ENCODE measurements at places on chromosomes 4 and X.

DNA sequence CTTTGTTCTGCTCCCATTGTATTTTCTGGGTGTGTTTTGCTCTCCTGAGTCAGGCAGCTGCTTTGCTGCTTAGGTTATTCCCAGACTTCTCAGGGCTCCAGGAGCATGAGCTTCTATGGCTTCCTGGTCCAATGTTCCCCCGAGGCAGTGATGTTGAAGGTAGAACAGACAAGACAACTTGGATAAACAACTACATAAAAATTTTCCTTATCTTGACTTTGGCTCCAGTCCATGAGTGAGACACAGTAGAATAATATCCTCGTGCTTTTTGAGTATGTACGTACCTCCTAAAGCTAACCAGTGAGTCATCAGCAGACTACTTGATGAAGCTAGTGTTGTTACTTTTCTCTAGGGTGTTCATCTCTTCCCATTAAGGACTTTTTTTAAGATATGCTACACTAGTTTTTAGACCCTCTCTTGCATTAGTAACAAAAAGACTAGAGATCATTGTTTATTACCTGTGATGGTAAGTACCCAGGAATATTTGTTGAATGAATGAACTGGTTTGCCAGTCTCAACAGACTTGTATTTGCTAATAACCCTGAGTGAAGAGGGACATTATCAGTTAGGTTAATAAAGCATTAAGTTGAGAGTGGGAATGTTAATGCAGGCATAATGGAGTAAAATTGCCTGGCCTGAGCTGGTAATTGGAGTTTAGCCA lies 131.9 kb downstream of the FHIP1A start:
- DNase-seq, result peak; percentile 95

DNA sequence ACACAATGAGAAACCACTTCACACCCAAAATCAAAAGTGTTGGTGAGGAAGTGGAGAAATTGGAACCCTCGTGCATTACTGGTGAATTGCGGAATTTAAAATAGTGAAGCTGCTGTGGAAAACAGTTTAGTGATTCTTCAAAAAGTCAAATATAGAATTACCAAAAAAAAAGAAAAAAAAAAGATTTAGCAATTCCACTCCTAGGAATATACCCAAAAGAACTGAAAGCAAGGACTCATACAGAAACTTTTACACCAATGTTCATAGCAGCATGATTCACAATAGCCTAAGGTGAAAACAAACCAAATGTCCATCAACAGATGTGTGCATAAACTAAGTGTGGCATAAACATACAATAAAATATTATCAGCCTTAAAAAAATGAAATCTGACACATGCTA lies 364.3 kb upstream of the FAM241A start:
- no peak for DNase-seq

DNA sequence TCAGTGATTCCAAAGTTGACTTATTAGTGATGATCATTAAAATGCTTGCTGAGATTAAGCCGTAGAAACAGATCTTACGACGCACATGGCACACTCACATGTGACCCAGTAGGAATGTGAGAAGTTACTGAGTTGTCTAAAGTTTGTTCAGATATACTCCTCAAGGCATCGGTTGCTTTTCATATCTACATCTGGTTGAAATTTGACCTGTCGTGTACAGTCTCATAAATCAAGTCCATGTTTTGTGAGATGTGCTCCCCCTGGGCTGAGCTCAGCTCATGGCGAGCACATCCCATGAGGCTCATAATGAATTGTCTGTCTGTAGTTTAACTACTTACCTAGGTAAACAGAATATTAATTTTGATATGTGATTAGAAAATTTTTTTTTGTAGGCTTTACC lies 67.0 kb downstream of the TNIP2 start:
- no peak for DNase-seq

DNA sequence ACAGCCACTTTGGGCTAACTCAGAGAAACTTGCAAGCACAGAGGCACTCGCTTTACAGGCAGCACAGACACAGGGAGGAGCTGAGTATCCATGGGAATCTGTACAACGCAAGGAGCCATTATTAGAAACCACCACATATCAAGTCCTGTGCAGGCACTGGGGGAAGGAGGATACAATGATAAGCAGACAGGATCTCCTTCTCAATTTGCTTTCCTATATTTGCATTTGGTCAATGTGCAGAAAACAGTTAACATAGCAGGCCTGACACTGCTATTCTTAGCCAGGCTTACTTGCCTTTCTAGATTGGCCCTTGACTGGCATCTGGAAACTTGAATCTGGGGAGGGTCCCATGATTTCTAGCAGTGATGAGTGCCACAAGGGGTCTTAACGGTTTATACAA lies 65.8 kb downstream of the TEC start:
- DNase-seq, result no peak

DNA sequence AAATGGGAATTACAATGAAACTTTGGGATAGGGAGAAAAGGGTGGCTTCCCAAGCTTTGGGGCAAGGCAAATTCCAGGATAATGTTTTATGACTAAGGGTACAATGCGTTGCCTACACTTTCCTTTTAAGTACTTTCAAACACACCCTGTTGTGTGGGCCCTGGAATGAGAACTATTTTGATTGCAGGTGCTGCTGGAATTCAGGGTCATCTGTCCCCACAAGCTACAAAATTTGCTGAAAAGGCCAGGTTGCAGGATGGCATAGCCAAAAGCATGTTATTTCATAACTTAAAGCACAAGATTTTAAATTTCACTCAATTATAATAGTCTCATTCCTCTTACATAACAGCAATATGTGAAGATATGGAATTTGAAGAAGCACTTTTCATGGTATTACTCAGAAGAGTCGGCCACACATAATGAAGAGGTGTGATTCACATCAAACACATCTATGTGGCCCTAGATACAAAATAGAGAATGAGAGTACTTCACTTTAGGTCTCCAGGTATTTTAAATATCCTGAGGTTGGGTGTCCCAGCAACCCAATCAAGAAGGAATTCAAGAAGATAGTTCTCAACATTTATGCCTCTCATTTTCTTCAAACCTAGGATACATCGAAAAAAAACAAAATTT lies 89.3 kb downstream of the APBB2 start:
- DNase-seq, result no peak

- peak; percentile 20 for DNase-seq
Measured at GRCh38 chr4:144507311-144508101, 138.4 kb upstream of the HHIP start.

DNA sequence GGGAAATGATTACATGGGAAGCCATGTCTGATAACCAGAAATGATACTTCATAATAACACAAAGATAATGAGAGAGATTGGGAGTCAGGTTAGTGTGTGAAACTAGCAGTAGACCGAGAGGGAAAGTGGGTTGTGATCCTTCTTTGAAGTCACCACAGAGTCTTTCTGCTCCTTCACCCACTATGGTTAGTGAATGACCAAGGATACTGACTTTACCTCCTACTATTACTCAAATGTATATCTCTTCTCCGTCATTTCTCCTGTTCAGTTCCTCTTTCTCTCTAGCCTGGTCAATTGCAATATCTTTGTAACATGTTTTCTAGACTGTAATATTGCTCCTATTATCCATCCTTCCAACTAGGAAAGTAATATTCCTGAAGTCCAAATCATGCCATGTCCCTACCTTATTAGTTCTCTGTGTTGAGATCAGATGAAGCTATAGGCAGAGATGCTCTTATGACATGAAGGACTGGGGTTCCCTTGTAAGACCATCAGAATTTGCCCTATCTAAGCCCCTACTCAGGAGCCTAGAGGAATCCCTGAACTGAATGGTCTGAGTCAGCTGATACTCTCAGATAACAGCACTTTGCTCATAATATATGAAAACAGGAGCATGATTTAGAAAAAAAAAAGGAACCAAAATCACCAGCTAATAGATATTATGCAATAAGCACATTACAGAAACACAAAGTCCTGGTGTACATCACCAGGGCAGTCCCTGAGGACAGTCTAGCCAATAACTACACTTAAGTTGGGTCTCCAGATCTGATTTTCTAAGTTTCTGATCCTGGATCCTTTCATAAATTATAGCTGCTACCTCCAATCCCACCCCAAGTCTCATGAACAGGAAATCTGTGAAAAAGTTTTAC lies 81.2 kb downstream of the SHROOM3 start:
- DNase-seq, result peak; percentile 24

DNA sequence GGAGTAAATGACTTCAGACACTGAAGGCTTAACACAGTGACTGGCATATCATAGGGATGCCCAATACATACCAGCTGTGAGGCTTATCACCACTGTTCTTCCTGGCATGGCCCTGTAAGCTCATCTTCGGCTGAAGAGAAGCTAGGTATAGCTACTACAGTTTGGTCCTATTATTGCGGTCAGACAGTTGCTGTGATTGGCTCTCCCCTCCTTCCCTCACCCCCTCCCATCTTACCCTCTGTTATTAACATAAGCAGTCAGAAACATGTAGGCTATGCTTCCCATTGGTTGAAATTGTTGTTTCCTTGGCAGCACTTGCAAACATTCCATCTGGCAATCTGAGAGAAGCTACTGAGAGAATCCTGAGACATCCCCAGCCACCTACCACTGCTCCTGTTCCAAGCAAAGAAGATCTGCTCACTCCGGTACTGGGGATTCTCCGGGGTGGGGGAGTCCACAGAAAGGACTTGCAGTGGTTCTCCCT lies at the start of gene AKAP14:
Gene AKAP14, plus strand, starts transcription at position 51 of the 484 bp plus-strand sequence. CDS start 7,331 bp downstream, outside the sequence.
- peak; percentile 24 for DNase-seq

DNA sequence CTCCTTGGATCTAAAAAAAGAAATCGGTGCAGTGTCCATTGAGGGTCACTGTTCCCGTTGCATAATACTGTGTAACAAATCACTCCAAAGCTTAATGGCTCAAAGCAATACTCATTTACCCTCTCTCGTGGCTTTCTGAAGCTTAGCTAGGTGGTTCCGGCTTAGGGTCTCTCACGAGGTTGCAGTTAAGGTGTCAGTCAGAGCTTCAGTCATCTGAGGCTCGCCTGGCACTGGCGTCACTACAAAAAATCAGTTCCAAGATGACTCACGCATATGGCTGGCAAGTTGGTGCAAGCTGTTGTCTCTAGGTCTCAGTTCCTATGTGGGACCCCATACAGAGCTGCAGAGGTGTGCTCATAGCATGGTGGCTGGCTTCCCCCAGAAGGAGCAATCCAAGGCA lies 91.0 kb downstream of the BEND2 start:
- no peak for DNase-seq

DNA sequence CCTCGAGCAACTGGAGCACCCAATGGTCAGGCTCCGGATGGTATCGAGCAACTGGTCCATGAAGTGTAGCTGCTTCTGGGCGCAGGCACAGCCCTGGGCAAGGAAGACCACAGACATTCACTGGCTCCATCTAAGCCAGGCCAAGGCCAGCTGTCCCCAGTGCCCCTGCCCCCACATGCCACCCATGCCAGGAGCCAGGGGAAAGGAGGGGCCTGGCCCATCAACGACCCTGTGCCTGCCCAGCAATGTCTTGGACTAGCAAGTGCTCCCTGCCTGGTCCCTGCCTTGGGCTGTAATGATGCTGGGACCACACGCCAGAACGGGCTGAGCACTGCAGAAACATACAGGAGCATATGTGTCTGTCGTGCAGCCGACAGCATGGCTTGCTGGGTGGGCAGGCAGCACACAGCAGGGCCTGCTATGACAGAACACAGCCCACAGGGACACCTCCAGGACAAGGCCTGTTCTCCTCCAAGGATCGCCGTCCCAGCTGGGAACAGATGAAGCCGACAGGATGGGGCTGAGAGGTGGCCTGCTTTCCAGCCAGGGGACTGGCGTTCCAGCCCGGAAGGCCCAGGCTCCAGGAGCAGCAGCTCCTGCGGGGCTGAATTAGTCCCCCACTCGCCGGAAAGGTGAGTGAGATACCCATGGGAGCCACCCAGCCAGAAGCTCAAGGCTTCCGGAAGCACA lies 11.4 kb upstream of the TREX2 start:
- DNase-seq, result no peak

- DNase-seq, result no peak
Measured at GRCh38 chrX:1442016-1442665, 10.6 kb downstream of the ASMTL start.

DNA sequence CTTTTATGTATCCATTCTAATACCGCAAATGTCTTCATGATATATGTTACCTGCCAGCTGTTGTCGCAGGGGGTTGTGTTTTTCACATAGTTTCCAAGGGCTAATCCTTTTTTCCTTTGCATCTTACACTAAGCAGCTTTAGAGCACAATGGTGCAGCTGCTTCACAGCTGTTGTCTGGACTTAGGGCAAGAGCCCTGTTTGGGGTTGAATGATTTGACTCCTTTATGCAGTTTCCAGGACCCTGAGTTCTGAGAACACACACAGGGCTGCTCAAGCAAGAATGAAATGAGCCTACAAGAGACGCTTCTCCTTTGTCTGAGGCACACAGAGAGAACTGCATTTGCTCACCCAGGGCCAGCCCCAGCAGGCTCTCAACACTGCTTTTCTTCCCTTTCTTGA lies 20.2 kb downstream of the CCNG2 start:
- DNase-seq, result no peak

- DNase-seq, result peak; percentile 51
Measured at GRCh38 chr4:180665994-180666824, 1577.0 kb upstream of the TENM3 start.

- peak; percentile 88 for DNase-seq
Measured at GRCh38 chr4:80045786-80046185, 27.2 kb downstream of the ANTXR2 start.
